ENCODE measurements at places on chromosomes 5 and 9. TPM values are rescaled to one million over a fixed set of nuclear protein-coding genes. Genes with fewer than 3 reads are reported as not detected.

SMIM33 gene
- total RNA-seq = not detected

F12 gene
- total RNA-seq = 10.7 TPM

TMEM215 gene
- total RNA-seq = not detected

PCDHB11 gene
- total RNA-seq = 0.26 TPM

SPINK7 gene
- 137 TPM for total RNA-seq

SPACA9 gene
- 5.5 TPM for total RNA-seq

VAV2 gene
- total RNA-seq = 7.0 TPM

CDC25C gene
- 1.1 TPM for total RNA-seq

UNC13B gene
- total RNA-seq = 25.6 TPM

GRM6 gene
- not detected for total RNA-seq

RALGPS1 gene
- total RNA-seq = 8.9 TPM

FUT7 gene
- total RNA-seq = 0.13 TPM

TMEM161B gene
- total RNA-seq = 17.7 TPM

- H3K27ac ChIP-seq = no peak overlapping the region
- H3K4me1 ChIP-seq = peaks cover 21% of the 10 kb centered on the region
- H3K4me3 ChIP-seq = no peak overlapping the region
These were observed 65.8 kb downstream of the BOD1 start for GRCh38 chr5:173550641-173551040.

GRCh38 chr5:176788091-176788490 lies 22.3 kb upstream of the UNC5A start:
- no peak overlapping the region for H3K27ac ChIP-seq
- no peaks in the 10 kb centered on the region for H3K27me3 ChIP-seq
- no peaks in the 10 kb centered on the region for H3K4me1 ChIP-seq
- no peaks in the 10 kb centered on the region for H3K36me3 ChIP-seq

DNA sequence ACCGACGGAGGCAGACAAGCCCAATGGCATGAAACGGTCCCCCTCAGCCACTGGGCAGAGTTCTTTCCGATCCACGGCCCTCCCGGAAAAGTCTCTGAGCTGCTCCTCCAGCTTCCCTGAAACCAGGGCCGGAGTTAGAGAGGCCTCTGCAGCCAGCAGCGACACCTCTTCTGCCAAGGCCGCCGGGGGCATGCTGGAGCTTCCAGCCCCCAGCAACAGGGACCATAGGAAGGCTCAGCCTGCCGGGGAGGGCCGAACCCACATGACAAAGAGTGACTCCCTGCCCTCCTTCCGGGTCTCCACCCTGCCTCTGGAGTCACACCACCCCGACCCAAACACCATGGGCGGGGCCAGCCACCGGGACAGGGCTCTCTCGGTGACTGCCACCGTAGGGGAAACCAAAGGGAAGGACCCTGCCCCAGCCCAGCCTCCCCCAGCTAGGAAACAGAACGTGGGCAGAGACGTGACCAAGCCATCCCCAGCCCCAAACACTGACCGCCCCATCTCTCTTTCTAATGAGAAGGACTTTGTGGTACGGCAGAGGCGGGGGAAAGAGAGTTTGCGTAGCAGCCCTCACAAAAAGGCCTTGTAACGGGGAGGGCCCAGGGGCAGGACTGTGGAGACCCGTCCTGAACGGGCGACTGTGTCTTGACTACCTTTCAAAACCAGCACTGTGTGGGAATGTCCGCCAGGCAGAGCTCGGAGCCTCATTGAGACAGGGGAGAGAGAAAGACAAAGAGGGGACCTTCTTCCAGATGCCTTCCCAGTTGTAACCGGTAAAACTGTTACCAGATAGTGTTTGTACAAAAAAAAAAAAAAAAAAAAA lies 29.9 kb downstream of the CD180 start:
- peak overlapping the region; percentile 89 for H3K27ac ChIP-seq
- peak overlapping the region; percentile 37 for H3K4me3 ChIP-seq
- peaks cover 30% of the 10 kb centered on the region for H3K4me1 ChIP-seq
- peaks cover 28% of the 10 kb centered on the region for H3K36me3 ChIP-seq
- H3K27me3 ChIP-seq = no peaks in the 10 kb centered on the region

- no peak overlapping the region for H3K4me3 ChIP-seq
- H3K27me3 ChIP-seq = no peaks in the 10 kb centered on the region
- H3K4me1 ChIP-seq = no peaks in the 10 kb centered on the region
- no peak for DNase-seq
These were observed 8.1 kb downstream of the TTC16 start for GRCh38 chr9:127724012-127724411.

- H3K4me1 ChIP-seq = no peaks in the 10 kb centered on the region
- H3K27me3 ChIP-seq = no peaks in the 10 kb centered on the region
- H3K36me3 ChIP-seq = no peaks in the 10 kb centered on the region
- no peak for DNase-seq
These were observed 129.8 kb downstream of the FGF18 start for GRCh38 chr5:171549274-171549673.

GRCh38 chr9:84238652-84239051 lies 101.9 kb downstream of the SLC28A3 start:
- H3K27me3 ChIP-seq = no peaks in the 10 kb centered on the region
- H3K27ac ChIP-seq = no peak overlapping the region
- no peaks in the 10 kb centered on the region for H3K36me3 ChIP-seq
- H3K4me1 ChIP-seq = no peaks in the 10 kb centered on the region

DNA sequence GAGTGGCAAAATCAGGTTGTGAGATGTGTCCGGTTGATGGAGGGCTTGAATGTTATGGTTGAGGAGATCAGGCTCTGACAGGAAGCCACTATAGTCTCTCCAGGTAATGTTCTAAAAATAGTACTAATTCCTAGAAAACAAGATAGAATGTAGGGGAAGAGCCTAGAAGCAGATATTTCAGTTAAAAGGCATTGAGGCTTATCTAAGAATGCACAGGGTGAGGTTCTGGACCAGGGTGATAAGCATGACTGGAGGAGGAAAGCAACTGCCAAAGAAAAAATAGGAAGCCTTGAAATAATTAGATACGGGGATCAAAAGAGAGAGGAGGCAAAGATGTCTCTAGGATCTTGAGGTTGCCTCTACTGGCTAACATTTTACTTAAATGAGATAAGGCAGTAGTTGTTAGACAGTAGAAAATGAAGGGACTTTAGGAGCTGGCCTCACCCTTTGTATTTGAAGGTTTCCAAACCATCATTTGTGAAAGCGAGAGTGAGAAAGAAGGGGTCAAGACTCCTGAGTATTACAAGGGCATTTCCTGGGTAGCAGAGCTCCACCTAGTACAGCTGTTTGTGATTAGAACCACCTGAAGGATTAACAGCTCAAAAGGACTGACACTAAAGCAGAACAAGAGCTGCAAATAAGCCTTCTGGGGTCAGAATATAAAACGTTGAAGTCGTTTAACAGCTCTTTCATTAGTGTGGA lies 15.4 kb upstream of the ARL15 start:
- H3K36me3 ChIP-seq = no peaks in the 10 kb centered on the region
- H3K27me3 ChIP-seq = no peaks in the 10 kb centered on the region
- H3K4me3 ChIP-seq = no peak overlapping the region
- H3K27ac ChIP-seq = no peak overlapping the region
- DNase-seq = no peak

- H3K27ac ChIP-seq = peak overlapping the region; percentile 63
- H3K27me3 ChIP-seq = peaks cover 55% of the 10 kb centered on the region
These were observed 208.4 kb downstream of the MEF2C start for GRCh38 chr5:88674356-88675167.

DNA sequence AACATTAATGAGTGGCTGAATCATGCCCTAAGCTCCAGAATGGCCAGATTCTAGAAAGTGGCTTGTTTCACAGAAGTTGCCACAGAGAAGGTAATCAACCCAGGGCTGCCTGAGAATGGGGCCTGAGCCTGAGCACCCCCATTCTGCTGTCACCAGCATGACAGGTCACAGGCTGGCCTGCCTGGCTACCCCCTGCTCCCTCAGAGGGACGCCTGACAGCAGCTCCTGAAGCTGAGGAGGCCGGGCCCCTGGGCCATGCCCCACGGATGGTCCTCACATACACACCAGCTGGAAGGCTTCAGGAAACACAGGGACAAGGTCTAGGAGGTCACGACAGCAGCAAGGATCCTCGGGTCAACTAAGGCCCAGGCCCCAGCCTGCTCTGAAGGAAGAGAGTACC lies 3.7 kb downstream of the GABRP start:
- DNase-seq = no peak
- no peaks in the 10 kb centered on the region for H3K36me3 ChIP-seq
- peaks cover 33% of the 10 kb centered on the region for H3K4me1 ChIP-seq
- no peaks in the 10 kb centered on the region for H3K27me3 ChIP-seq
- no peak overlapping the region for H3K4me3 ChIP-seq

DNA sequence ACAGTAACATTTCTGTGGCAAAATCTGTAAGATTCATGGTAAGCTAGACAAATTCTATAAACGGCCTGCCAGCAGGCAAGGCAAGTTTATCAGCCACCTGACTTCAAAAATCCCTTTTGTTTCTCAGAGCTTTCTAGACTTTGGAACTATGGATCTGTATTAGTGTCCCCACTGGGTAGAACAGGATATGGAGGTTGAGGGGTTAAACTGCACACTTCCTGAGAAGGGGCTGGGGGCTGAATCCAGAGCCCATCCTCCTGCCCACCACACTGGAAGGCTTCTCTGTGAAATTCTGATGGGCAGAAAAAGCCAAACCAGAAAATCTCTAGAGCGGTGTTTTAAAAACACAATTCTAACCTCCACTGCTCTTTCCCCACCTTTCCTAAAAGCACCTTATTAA lies 128.7 kb downstream of the ENTREP1 start:
- H3K4me1 ChIP-seq = no peaks in the 10 kb centered on the region
- DNase-seq = no peak
- H3K27me3 ChIP-seq = no peaks in the 10 kb centered on the region

- H3K4me3 ChIP-seq = no peak overlapping the region
- H3K4me1 ChIP-seq = no peaks in the 10 kb centered on the region
- no peak for DNase-seq
- no peaks in the 10 kb centered on the region for H3K36me3 ChIP-seq
- H3K27me3 ChIP-seq = no peaks in the 10 kb centered on the region
These were observed 113.1 kb downstream of the JMY start for GRCh38 chr5:79349047-79349446.

GRCh38 chr5:39337252-39337915 lies 26.9 kb downstream of the C9 start:
- H3K27ac ChIP-seq = no peak overlapping the region
- no peaks in the 10 kb centered on the region for H3K27me3 ChIP-seq
- H3K4me3 ChIP-seq = no peak overlapping the region
- H3K4me1 ChIP-seq = no peaks in the 10 kb centered on the region
- no peaks in the 10 kb centered on the region for H3K36me3 ChIP-seq

DNA sequence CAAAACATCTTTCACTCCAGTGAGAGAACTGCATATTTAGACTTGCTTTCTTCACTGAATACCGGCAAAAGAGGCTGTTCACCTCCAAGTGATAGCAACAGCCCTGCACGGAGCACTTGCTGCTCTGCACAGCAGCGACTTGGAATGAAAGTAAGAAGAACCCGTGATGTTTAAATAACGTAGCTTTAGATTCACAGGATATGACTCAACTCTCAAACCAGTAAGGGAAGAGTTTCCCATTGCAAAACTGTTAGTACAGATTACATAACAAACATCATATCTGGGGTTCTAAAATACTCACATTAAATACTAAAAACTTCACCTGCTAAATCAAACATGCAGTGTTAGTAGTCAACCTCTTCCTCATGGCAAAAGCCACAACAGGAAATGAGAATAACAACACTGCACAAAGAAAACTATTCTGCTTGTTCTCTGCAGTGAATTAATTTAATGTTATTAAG lies 203.4 kb downstream of the MCTP1 start:
- peak overlapping the region; percentile 54 for H3K4me3 ChIP-seq

DNA sequence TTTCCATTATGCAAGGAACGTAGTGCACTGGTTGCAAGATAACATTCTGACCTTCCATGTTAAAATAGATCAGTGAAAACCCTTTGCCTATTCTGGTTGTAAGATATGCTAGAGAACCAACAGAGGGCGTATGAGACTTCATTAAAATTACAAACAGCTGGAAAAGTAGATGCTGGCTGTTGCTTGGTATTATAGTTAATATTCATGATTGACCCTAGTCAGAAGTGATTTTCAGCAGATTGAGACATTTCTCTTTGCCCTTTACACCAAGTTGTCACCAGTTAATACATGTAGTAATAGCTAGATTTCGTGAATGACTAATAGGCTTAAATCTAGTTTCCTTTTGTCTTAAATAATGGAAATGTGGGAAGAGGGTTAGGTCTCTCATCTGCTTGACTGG lies 13.8 kb upstream of the FGF18 start:
- H3K27me3 ChIP-seq = no peaks in the 10 kb centered on the region
- DNase-seq = no peak
- H3K27ac ChIP-seq = no peak overlapping the region

- no peaks in the 10 kb centered on the region for H3K4me1 ChIP-seq
- no peak overlapping the region for H3K27ac ChIP-seq
- no peak overlapping the region for H3K4me3 ChIP-seq
- H3K36me3 ChIP-seq = no peaks in the 10 kb centered on the region
- no peaks in the 10 kb centered on the region for H3K27me3 ChIP-seq
These were observed 94.0 kb downstream of the ZNF462 start for GRCh38 chr9:106956971-106957370.

DNA sequence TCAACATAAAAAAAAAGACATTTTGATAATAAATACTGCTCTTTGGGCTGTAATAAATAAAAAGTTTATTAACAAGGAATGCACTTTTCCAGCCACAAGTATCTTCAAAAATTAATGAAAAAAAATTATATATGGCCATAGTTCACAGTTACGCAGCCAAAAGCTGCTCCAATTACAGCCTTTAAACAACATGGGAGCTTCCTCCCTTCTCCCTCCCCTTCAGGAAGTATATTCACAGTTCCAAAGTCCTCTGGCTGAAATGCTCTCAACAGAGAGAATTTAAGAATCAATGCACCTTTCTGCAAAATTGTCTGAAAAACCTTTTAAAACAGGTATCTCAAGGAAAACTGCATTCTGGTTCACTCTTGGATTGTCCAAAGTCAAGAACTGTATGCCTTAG lies 5.9 kb downstream of the PLK2 start:
- no peaks in the 10 kb centered on the region for H3K27me3 ChIP-seq
- H3K27ac ChIP-seq = peak overlapping the region; percentile 53
- peaks cover 10% of the 10 kb centered on the region for H3K4me1 ChIP-seq
- H3K36me3 ChIP-seq = peaks cover 14% of the 10 kb centered on the region
- no peak for DNase-seq

GRCh38 chr5:31894141-31894540 lies 255.2 kb downstream of the PDZD2 start:
- no peaks in the 10 kb centered on the region for H3K27me3 ChIP-seq
- H3K27ac ChIP-seq = no peak overlapping the region
- H3K4me1 ChIP-seq = peaks cover 25% of the 10 kb centered on the region

DNA sequence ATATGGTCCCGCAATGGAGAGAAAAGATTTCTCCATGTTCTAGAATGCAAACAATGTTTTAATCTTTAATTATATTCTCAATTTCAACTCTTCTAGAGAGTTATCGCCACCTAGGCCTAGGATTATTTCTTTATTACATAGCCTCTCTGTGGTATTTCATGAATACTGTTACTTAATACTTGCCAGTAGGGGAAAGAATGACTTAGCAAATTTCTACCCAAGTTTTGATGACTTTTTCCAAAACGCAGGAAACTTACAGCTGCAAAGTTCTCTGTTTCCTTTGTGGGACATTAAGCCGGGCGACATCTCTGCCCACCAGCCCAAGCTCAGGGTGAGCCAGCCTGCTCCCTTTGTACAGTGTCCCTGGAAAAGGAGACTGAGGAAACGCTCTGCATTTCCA lies 73.8 kb downstream of the MED27 start:
- H3K27ac ChIP-seq = peak overlapping the region; percentile 85
- no peaks in the 10 kb centered on the region for H3K27me3 ChIP-seq
- no peak for DNase-seq
- no peak overlapping the region for H3K4me3 ChIP-seq
- no peaks in the 10 kb centered on the region for H3K36me3 ChIP-seq

Measured in esophagus squamous epithelium (tissue), 5 donors.